Cortex of kidney (tissue), 1 donor: ENCODE measurements at places on chromosomes 12 and 14.

GRCh38 chr14:21780429-21781084, 106.9 kb upstream of the OR4E1 start:
- DNase-seq, result no peak

- DNase-seq, result no peak
Measured at GRCh38 chr12:46404225-46404631, 31.7 kb upstream of the SLC38A2 start.

DNA sequence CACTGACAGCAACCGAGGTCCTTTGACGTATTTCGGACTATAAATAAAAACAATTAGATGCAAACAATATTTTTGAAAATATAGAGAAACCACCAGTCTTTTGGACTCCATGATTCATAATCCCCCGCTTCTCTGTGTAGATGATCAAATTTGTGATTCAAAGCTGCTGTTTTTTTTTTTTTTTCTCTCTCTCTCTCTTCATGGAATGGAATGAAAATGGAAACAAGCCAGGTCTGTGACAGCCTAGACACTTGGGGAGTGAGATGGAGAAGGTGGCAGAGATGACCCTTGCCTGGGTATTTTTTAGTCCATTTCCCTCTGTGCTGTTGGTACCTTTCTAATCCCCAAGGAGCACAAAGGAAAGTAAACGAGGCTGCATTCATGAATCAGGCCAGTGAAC, 248.5 kb downstream of the GLT1D1 start:
- DNase-seq, result no peak

DNA sequence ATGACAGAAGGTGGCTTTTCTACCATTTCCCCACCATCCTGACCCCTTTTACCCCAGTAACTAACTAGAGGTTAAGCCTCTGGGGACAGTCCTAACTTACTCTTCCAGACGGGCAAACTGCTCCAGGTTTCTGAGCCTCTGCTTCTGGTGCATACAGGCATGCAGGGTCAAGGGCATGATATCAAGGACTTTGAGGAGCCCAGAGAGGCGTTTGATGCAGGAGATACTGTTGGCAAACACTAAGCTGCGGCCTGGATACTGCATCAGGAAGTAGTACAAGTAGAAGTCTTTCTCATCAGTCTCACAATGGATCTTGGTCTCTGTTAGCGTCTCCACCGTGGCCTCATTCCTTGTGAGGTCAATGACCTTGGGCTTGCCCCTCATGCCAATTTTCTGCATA, 21.0 kb downstream of the DDX24 start:
- DNase-seq, result no peak

DNA sequence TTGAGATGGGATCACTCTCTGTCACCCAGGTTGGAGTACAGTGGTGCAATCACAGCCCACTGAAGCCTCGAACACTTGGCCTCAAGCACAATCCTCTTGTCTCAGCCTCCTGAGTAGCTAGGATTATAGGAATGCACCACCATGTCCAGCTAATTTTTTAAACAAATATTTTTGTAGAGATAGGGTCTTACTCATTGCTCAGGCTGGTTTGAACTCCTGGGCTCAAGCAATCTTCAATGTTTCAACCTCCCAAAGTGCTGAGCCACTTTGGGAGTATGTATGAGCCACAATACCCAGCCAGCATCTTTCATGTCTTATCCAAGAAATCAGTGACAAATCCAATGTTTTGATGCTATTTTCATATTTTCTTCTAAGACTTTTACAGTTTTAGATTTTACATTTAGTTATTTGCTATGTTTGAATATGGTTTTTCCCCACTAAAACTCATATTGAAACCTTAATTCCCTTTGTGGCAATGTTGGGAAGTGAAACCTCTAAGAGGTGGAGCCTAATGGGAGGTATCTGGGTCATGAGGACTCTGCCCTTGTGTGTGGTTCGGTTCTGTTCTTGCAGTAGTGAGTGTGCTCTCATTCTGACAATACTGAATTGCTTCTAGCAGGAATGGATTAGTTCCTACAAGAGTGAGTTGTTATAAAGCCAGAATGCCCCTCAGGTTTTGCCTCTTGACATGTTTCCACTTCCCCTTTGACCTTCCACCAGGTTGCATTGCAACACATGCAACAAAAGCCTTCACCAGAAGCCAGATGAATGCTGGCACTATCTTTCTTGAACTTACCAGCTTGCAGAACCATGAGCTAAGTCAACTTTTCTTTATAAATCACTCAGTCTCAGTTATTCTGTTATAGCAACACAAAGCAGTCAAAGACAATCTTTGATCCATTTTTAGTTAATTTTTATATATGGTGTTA, 80.8 kb upstream of the AMIGO2 start:
- DNase-seq, result no peak

- DNase-seq, result no peak
Measured at GRCh38 chr14:98951521-98952152, 320.4 kb downstream of the BCL11B start.

DNA sequence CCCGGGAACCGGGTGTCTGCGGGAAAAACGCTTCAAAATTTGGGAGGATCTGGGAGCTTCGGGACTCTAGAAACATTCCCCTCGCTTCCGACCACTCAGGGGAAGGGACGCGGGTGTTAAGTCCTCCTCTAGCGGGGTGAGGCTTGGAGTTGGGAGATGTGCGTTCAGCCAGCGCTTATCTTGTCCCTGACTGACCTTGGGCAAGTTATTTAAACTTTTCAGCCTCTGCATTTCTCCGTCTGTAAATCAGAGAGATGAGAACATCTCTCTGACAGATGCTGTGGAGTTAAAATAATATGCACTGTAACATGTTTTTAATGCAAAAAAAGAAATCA, 76.9 kb upstream of the ANO4 start:
- DNase-seq, result no peak

DNA sequence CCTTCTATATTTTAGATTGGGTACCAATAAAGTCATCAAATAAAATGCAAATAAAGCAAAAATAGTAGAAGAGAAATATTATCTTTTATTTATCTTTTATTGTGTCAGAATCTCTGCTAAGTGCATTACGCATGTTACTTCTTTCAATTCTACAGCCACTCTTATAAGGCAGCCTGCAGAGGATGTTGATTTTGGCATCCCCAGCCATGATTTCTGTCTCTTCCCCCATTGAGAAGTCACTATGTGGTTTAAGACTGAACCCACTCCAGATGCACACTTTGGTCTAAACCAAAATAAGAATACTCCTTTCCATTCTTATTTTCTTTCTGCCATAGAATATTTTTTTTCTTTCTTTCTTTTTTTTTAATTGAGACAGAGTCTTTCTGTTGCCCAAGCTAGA, 56.0 kb upstream of the ACSS3 start:
- no peak for DNase-seq

DNA sequence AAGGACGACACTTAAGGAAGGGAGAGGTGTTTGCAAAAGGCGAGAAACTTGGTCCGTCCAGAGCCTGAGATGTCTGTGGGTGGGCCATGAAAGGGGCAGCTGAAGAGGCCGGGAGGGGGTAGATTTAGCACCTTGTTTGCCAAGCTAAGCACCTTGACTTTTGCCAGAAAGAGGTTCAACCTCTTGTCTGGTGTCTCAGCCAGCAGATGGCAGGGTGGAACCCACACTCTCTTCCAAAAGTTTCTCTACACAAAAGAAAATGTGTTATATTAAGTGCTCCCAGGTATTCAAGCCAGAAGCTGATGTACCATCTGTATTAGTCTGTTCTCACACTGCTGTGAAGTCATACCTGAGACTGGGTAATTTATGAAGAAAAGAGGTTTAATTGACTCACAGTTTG, 69.9 kb downstream of the SUDS3 start:
- DNase-seq, result no peak

- no peak for DNase-seq
Measured at GRCh38 chr14:100544506-100545141, 42.6 kb downstream of the BEGAIN start.

DNA sequence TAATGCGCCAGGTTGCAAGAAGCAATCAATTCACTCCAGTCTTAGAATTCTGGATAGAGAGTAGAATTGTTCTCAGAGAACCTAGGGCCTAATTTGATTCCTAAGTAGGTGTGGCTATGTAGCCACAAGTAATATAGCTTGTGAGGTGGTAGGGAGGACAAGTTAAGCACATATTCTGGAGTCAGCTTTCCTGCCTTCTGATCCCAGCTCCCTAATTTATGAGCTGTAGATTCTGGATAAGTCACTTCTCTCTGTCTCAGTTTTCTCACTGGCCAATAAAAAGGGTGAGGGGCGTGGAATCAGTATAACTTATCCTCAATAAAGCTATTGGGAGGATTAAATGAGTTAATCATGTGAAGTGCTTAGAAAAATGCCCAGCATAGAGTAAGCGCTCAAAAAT, 3.0 kb upstream of the SNW1 start:
- DNase-seq, result no peak

GRCh38 chr12:68361953-68362352, 29.8 kb upstream of the MDM1 start:
- no peak for DNase-seq

- DNase-seq, result no peak
Measured at GRCh38 chr14:76088326-76088725, 63.4 kb upstream of the GPATCH2L start.

DNA sequence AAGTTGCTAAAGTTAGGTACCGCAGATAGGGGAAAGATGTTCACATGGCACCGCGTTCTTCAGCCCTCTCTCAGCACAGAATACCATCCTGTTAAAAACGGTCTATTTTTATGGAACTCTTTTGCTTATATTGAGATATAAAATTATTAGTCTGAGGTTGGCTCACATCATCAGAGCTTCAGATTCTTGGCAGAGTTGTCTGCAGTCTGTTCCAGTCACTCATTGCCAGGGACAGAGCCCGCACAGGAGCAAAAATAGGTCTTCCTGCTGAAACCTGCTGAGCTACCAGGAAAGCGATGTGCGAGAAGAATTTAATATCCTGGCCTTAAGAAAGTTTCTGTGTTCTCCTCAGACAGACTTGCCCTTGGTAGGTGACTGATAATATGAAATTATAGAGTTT, 249.8 kb downstream of the VRK1 start:
- no peak for DNase-seq

DNA sequence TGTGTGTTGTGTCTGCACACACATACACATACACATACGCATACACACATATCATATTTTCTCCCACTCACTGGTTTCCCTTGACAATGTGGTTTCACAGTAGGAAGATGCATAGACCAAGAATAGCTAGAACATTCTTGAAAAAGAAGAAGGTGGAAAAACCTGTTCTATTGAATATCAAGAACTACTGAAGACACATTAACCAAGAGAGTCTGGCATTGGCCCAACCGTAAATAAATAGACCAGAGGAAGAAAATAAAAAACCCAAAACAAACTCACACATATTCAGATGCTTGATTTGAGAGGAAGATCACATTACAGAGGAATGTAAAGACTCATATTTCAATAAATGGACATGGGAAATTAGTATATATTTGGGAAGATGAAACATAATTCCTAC, 311.3 kb downstream of the FOXG1 start:
- no peak for DNase-seq

DNA sequence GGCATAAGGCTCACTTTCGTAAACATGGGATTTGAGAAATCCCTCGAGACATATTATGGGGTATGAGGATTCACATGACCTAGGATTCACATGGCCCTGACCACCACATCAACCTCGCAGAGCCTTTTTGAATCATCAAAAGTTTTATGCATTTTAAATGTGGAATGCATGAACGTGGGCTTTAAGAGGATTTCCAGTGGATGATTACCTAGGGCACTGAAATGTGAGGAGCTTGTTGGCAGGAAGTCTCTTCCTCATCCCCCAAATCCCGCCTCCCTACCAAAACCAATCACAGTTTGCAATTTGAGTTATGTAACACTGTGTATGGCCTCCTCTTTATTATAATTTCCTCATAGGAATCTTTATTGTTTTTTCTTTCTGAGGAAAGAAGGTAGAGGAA, 659.6 kb upstream of the TBX3 start:
- no peak for DNase-seq

DNA sequence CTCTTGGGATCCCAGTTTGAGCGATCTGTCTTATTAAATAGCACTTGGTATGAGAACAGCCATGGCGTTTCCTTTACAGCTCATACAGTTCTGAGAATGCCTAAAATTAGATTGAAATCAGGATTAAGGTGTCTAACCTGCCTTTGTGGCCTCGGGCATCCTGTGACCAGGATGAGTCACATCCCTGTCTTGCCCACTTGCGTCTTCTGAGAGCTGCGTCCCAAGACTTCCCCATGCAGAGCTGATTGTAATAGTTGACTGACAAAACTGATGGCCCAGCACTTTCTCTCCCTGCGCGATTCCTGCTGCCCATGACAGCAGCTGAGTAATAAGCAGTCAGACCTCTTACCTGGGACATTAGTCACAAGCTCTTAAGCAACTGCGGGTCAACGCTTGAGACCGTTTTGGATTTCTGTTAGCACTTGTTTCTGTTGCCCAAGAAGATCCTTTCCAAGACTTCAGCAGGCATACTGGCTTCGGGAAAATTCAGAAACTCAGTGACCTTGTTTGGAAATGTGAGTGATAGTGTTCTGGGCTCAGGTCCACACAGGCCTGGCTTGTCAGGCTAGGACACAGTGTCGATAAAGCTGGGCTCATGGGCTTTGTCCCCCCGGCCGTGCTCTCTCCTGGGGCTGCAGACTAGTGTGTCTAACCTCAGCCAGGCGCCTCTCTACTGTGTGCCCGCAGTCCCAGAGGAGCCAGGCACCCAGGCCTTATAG, 169.9 kb upstream of the HIF1A start:
- DNase-seq, result no peak

DNA sequence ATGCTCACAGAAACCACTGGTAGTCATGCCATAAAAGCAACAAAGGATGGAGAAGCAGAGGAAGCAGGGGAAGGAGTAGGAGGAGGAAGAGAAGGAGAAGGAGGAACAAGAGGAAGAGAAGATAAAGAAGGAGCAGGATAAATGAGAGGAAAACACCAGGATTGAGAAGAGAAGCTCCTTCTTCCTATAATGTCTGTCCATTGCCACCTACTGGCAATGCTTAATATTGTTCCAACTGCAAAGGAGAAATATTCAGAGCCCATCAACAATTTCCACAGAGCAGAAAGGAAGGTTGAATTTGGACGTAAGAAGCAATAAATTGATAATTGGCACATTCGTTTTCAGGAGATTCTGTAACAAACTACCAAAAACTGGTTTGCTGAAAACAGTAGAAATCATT, 898.4 kb downstream of the SLC16A7 start:
- DNase-seq, result no peak
